ENCODE measurements at places on chromosomes 12 and 14.

GRCh38 chr12:111685322-111685810 lies 390 bp downstream of the BRAP start:
- no peak for DNase-seq

GRCh38 chr14:67425608-67426007 lies 13.6 kb upstream of the PLEK2 start:
- no peak for DNase-seq

- DNase-seq = no peak
Measured at GRCh38 chr14:58828298-58828697, 190.5 kb downstream of the DACT1 start.

GRCh38 chr12:66497008-66497897 lies 181.6 kb downstream of the GRIP1 start:
- DNase-seq = no peak

- no peak for DNase-seq
Measured at GRCh38 chr12:69620921-69621320, 10.2 kb upstream of the LRRC10 start.

- DNase-seq = no peak
Measured at GRCh38 chr14:85948153-85948552, 418.2 kb downstream of the FLRT2 start.

DNA sequence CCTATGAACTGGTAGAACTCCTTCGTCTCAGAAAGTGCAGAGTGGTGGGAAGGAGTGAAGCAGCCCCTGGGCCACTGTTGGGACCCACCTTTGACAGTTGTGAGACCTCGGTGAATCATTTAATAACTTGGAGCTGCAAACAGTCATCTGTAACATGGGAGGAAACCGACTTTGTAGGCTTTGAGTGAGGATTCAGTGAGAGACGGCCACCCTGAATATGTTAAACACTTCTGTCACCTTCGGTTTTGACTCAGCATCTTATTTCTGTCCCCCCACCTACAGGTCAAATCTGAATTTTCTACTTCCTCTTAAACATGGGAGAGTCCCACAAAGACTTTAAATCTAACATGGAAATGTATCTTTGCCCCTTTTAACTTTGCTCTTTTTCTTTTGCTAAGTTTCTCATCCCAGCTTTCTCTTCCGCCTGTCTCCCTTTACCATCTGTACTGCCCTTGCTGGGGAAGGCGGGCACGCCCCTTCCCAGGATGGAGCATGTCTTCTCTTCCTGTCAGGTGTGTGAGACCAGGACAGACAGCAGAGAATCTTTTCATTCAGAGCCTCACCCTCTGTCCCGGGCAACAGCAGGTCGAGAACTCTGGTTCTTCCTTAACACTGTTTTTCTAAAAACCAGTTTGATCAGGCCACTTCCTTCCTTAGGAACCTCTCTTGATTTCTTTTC lies 37.1 kb downstream of the ZC3H14 start:
- DNase-seq = peak; percentile 10

DNA sequence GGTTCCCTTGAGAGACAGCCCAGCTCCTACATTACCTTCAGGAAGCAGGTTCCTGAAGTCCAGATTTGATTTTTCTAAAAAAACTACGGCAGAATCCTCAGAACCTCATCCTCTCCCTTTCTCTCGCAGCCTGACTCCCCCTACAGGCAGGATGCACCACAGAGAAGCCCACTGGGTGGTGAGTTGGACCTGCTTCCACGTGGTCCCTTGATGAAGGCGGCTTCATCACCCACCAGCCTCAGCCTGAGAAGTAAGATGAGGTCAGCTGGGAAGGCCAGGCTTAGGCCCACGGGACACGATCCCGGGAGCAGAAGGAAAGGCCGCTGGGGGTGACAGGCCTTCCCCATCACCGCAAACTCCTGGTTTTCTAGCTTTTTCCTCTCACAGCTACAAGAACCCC lies 83.0 kb downstream of the ACTN1 start:
- DNase-seq = no peak

DNA sequence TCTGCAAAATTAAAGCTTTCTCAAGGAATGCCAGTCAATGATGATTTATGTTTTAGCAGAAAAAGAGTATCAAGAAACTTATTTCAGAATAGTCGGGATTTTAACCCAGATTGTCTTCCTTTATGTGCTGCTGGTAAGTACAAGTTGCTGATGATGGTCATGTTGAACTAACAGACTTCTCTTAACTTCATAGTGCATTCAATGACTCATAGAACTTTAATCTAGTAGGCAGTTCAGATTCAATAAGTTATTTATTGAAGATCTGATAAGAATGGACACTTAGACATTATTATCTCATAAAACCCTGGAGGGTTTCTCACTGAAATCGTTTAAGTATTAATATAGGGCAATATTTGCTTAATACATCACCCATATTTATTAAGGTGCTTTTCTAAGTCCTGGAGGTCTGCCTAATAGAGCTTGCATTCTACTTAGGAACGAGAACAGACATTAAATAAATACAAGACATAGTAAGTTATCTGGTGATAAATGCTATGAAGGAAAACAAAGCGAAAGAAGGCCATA lies 33.8 kb downstream of the TOGARAM1 start:
- DNase-seq = no peak

- no peak for DNase-seq
Measured at GRCh38 chr14:76828339-76829012, 2.3 kb downstream of the LRRC74A start.

GRCh38 chr12:47349137-47350061 lies 269.6 kb upstream of the AMIGO2 start:
- DNase-seq = peak; percentile 26

GRCh38 chr14:34368971-34369647 lies 92.9 kb downstream of the SPTSSA start:
- DNase-seq = no peak

DNA sequence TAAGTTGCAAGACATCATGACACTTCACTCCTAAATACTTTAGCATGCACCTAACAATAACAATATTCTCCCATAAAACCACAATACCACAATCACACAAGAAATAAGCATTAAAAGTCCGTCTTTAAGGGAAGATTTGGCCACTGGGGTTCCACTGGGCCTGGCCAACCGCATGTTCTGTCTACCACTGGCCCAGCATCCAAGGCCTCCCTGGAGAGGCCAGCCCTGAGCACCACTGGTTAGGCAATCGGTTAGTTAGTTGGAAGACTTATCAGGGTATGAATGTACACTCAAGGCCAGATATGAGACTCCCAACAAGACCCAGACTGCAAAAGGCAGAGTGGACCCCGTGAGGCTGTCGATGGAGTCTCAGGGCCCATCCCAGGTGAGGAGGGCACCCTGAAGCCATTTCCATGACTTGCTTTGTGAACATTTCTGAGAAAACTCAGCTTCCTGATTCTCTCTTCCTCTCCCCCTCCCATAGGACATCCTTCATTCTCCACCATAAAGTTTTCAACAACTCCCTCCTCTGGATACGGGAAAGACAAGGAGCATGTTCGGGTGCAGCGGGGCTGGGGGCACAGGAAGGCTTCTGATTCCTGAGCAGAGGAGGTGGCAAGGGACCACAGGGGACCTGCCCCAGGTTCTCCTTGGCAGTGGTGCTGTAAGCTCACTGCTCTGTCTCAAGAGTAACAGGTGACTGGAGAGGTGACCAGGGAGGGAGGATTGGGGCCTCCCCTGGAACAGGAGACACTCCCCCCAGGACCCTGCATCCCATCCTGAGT lies 5.9 kb downstream of the PXN start:
- DNase-seq = no peak

DNA sequence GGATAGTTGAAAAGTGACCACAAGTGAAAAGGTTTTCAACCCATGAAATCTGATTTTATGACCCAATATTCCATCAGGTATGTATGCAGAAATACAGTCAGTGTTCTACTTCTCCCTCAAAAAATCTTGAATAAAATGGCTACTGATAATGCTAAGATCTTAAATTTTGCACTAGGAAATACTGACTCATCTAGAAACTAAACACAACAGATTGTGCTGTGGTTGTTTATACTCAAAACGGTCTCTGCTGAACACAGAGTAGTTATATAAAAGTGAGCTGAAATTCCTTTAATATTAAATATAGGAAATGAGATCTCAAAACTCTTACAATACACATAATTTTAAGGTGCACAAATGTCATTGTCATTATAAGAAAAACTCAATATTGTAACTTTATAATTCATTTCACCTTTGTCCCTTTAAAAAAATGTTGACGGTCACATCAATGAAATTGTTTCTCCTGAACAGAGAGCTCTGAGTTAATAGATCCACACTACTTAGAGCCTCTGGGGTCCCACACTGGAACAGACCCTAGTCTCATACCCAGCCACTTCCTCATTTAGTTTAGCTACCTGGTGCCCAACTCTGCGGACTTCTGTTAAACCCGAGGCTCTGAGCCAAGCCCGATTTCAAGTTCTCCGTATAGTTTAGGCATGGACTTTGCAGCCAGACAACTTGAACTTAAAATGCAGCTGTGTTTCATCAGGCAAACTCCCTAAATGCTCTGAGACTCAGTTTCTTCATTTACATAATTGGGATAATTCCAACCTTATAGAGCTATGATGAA lies 9.3 kb downstream of the COCH start:
- no peak for DNase-seq

DNA sequence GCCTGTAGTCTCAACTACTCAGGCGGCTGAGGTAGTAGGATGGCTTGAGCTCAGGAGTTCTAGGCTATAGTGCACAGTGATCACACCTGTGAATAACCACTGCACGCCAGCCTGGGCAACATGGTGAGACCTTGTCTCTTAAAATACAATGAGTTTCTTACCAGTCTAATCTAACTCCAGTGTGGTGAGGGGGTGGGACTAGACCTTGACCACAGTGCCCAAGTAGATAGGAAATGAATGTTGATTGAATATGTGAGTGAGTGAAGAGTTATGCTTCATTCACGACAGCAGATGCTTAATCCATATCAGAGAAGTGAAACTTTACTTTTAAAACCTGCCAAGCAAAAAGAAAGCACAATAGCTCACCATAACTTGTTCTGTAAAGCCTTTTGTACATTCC lies 11.2 kb upstream of the AK7 start:
- DNase-seq = no peak

DNA sequence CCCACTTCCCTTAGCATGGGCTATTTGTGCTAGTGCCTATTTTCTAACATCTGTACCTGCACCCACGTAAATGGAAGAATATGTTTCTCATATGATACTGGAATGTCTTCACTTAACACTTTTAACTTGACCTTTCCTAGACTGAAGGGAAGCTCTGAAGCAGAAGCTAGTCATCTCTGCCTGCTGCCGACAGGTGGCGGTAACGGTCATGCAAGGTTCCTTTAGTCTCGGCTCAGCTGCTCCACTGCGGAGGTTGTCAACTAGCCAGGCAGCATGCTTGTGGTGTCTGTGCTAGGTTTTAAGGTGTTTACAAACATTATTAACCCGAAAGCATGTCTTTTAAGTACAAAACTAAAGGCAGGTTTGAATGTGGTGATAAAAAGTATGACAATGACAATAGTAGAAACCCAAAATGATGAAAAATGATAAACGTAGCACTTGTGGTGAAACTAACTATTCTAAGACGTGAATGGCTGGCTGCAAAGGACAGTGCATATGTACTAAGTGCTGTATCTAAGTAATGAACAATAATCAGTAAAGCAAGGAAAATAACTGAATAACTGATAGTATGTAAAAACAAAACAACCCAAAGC lies 117.2 kb downstream of the GRIN2B start:
- DNase-seq = peak; percentile 10

GRCh38 chr12:57545809-57546437 lies 1.1 kb downstream of the DCTN2 start:
- DNase-seq = no peak

GRCh38 chr12:65634626-65635331 lies 189.5 kb upstream of the HMGA2 start:
- DNase-seq = no peak

DNA sequence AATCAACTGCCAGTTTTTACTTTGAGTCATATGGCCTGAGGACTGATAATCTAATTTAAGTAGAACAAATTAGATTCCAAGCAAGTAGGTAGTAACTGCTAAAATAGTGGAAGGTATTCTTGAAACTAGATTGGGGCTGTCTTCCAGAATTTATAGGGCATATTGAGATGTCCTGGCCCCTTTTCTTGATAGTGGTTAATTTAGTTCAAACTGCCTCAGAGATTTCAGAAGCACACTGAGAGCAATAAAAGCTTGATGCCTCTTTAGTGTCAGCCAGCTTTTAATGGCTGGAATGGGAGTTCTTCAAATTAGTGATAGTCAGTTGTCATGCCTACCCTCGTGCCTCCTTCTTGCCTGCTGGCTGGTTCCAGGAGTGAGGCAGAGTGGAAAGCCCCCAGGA lies 120.5 kb downstream of the AKAP6 start:
- no peak for DNase-seq

- DNase-seq = no peak
Measured at GRCh38 chr14:77529963-77530362, 31.3 kb upstream of the ISM2 start.

- DNase-seq = peak; percentile 41
Measured at GRCh38 chr12:6230321-6231110, 30.3 kb downstream of the CD9 start.

DNA sequence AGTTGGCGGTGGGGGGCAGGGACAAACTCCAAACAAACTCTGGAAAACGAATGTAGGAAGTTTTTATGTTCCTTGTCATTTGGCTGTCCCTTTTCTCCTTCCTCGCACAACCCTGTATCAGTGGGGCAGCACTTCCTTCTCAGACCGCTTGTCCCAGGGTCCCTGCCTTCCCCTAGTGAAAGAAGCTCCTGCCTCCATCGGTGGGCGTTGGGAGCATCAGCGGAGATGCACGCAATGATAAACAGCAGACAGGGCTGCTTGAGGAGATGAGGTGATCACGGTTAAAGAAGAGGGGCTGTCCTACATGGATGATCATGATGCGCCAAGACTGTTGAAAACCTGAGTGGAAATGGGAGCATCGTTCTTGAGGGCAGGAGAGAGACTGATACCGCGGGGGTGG lies 620 bp downstream of the C1S start:
- no peak for DNase-seq

DNA sequence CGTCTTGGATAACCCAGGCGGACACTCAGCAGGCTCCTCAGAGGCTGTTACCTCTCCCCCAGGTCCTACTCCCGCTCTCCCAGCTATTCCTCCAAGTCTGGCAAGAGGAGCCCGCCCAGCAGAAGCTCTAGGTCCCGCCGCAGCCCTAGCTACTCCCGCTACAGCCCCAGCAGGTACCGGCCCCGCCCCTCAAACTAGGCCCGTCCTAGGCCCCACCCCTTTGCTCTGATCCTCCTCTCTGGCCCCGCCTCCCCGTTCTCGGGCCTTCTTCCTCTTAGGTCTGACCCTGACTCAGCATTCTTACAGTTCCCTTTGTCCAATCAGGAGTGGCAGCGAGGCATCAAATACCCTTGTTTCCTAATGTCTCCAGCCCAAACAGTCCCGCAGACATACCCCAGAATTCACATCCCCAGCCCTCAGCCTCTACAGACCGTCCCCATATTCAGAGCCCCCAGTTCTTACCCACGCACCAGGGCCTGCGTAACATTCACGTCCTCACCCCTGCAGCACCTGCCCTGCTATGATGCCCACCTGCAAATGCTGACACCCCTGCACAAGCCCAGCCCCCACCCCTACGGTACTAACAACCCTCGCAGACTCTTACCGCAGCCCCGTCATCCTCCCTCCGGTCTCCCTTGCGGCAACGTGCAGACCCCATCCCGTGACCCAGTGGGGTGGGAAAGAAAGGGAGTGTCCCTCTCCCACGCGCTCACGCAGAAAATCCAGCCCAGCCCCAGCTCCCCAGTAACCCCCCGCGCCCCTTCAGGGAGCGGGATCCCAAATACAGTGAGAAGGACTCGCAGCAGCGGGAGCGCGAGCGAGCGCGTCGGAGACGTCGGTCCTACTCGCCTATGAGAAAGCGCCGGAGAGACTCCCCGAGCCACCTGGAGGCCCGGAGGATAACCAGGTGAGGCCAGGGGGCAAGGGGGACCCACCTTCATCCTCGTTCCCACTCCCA lies 25.0 kb upstream of the HSPB8 start:
- DNase-seq = no peak

GRCh38 chr14:59363531-59364226 lies 101.5 kb downstream of the GPR135 start:
- DNase-seq = no peak

Data from stimulated activated CD4-positive, alpha-beta T cell treated with anti-CD3 and anti-CD28 coated beads, Interleukin-15, amount 100 ng/mL, for 48 hours (primary cell).